ENCODE measurements at places on chromosomes 11 and 22.

- DNase-seq, result peak; percentile 38
These were observed 13.0 kb upstream of the OR6A2 start for GRCh38 chr11:6812390-6813005.

DNA sequence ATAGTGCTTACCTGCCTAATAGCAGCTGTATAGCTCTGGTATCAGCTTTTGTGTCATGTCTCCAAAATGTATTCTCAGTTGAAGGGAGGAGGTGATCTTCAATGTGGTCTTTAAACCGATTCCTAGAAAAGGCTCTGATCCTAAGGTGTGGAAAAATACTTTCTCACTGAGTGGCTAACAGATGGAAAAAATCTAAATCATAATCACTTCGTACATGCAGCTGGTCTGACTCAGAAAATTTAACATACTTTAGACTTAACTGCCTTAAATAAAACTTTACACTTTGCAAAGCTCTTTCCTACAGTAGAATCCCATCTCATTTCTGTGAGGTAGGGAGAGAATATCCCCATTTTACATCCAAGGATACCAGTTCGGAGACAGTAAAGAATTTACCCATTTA is 38.0 kb downstream of the C2CD3 start:
- DNase-seq, result no peak

GRCh38 chr11:128711136-128711535 is 17.3 kb downstream of the FLI1 start:
- DNase-seq, result no peak

DNA sequence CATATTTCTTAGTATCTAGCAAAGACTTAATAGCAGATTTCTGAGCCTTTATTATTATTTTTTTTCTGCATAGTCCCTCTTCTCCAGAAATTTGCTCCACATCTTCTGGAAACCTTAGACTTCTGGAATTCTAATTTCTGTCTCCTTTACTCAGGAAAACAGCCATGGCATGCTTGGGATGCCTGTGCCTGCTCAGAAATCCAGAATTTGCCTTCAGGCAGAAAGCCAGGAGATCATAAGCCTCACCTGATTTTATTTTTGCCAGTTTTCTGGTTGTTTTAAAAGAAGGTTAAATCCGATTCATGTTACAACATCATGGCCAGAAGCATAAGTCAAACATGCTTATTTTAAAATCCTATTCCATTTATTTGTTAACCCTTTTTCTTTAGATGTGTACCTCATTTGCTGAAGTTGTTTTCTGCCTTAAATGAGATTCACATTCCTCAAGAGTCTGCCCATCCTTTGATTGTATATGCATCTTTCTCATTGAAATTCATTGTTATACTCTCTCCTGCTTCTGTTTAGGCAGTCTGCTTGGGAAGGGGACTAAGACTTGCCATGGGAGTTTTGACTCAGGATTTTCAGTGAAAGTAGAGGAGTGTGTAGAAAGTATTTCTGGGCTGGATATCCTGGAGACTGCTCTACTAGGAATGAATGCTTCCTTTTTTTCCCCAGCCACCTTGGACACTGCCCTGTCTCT is 37.1 kb downstream of the SIK2 start:
- no peak for DNase-seq

- DNase-seq, result no peak
These were observed 16.8 kb upstream of the GLYATL1 start for GRCh38 chr11:58922479-58922878.

DNA sequence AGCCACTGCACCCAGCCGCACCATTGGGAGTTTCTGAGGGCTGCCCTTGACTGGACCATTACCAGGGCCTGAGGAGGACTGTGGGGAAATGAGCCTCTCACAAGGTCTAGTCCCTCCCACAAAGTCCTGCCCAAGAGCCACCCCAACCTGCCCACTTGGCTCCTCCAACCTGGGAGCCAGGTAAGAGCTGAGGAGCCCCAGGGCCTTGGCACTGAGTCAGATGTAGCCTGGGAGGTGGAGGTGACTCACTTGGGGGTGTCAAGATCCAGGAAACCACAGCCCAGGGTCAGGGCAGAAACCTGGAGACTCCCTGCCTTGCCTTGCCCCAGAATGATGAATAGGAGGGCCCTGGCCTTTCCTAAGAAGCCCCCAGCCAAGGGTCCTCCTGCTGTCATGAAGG is 25.8 kb upstream of the P2RY2 start:
- no peak for DNase-seq

GRCh38 chr11:6350043-6350442 is 29.7 kb upstream of the CAVIN3 start:
- DNase-seq, result no peak

- DNase-seq, result no peak
These were observed 96.3 kb upstream of the ZBED5 start for GRCh38 chr11:10954184-10954583.

DNA sequence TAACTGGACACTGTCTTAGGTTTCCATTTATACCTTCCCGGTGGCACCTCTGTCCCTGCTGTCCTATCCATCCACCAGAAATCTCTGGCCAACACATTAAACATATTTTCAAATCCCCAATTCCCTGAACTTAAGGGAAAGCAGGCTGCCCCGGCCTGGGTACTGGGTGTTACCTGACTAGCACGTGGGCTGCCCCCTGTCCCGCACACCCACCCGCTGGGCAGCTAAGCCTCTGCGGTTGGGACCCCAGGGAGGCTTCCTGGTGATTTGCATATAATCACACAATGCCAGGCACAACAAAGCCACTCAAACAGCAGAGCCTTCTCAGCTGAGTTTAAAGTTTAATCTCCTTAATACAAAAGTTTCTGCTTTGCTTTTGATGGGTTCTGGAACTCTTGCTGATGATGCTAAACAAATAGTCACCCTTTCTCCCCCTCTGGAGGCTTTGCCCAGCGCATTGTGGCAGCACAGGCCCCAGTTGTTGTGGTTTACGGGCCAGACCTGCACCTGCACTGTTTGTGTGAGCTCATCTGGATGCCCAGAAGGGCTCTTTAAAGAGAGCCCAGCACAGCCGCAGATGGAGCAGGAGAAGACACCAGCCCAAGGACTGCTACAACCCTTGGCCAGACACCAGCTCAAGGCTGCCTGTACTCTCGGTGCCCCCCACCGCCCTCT is 59.9 kb upstream of the POU2AF1 start:
- no peak for DNase-seq

GRCh38 chr11:17293311-17293710 is 16.8 kb downstream of the NUCB2 start:
- DNase-seq, result no peak

DNA sequence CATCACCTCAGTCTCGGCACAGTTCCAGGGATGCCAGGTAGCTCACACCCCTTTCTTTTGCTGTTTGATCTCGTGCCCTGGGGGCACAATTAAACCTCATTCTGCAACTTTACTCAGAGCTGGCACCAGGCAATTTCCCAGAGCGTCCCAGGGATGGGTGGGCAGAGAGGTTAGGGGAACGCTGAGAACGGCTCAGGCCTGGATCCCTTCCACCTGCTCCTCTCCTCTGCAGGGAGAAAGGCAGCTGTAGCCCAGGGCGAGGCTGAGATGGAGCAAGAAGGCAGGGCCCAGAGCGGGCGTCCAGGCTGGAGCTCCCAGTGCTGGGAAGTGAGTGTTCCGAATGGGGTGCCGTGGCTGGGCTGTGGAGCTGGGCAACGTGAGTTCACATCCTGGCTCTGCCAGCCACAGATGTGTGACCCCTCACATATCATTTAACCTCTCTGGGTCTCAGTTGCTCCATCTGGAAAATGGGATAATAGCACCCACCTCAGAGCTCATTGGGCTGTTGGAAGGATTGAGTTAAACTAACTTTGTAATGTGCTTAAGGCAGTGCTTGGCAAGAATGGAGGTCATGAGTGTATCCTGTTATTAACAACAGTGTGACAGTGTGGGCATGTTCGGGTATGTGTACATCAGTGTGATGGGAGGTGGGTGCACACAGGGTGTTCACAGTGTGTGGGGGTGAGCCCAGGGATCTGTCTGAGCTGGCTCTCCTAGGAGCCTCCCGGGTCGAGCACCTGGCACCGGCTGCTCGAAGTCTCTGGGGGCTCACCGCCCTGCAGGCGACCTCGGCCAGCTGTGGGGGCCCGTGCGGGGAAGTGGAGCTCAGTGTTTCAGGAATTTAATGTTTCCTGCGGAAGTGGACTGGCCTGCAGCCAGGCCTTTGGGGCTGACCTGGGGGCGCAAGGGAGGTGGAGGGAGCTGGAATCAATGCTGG is 15.5 kb downstream of the OTUB1 start:
- peak; percentile 87 for DNase-seq

DNA sequence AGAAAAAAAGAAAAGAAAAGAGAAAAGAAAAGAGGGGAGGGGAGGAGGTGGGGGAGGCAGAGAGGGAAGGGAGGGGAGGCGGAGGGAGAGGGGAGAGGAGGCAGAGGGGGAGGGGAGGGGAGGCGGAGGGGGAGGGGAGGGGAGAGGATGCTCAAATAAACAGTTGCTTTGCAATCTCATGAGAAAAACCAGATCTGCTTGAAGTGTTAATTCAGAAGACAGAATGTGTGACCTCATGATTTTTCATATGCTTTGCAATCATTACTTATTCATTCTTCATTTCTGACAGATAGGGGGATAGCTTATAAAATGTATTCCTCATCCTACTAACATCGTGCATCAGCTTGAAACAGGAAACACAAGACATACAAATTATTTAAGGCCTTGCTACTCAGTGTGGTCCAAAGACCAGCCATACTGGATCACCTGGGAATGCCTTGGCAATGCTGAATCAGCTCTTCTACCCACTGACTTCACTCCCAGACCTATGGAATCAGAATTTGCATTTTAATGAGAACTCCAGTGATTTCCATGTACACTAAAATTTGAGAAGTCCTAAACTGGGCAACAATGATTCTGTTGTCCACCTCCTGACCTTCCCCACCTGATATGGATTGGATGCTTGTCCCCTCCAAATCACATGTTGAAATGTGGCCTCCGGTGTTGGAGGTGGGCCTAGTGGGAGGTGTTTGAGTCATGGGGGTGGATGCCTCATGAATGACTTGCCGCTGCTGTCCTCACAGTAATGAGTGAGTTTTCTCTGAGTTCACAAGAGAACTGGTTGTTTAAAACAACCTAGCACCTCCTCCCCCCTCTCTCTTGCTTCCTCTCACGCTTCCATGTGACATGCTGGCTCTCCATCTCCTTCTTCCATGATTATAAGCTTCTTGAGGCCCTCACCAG is 69.2 kb downstream of the CCDC34 start:
- DNase-seq, result peak; percentile 58

DNA sequence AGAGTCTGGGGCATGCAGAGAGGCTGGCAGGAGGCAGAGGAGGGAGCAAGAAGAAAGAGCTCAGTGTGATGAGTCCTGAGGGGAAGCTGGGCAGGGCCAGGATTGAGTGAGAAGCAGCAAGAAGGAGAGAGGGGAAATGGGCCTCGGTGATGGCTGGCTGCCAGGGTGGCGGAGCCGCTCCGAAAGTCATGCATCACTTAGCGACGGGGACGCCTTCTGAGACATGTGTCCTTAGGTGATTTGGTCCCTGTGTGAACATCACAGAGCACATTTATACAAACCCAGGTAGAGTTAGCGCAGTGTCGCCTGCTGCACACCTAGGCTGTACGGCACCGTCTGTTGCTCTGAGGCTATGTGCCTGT is 15.1 kb downstream of the TBC1D22A start:
- peak; percentile 73 for DNase-seq

DNA sequence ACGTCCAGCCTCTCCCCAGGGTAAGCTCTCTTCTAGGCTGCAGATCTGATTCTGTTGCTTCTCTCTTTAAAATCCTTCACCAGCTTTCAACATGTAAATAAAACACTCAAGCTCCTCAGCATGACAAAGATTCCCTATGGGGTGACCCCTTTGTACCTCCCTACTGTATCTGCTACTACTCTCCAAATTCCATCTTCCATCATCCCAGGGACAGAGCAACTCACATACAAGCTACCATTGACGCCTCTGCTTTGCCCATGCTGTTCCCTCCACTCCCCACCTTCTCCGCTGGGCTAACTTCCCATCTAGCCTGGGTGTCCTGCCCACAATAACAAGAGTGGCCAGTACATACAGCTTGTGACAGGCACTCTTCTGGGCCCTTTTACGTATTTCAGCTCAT is 207.5 kb upstream of the ZBED5 start:
- DNase-seq, result no peak

- peak; percentile 53 for DNase-seq
These were observed 466.3 kb upstream of the ARHGAP42 start for GRCh38 chr11:100220801-100221200.

GRCh38 chr11:1197886-1198560 is 24.8 kb upstream of the MUC5B start:
- no peak for DNase-seq

GRCh38 chr11:11476971-11477645 is 124.1 kb upstream of the CSNK2A3 start:
- peak; percentile 88 for DNase-seq

GRCh38 chr11:91860661-91861060 is 364.0 kb upstream of the FAT3 start:
- peak; percentile 66 for DNase-seq

DNA sequence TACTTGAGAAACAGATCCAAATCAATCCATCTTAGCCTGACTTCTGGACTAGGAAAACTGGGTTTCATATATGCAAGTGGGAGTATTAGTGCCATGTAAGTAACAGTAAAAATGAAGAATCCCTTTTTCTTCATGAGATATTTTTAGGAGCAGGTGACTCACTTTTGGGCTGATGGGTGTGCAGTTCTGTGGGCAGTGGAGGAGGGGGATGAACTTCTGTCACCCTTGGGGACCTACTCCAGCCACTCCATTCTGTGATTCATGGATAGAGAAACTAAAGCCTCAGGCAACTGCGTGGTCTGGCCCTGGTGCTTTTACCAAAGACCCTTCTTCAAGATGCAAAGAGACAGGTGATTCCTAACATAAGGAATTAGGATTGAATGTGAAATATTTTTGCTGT is 208.6 kb upstream of the NARS2 start:
- no peak for DNase-seq

- no peak for DNase-seq
These were observed 34.8 kb upstream of the POU2AF1 start for GRCh38 chr11:111413849-111414248.

DNA sequence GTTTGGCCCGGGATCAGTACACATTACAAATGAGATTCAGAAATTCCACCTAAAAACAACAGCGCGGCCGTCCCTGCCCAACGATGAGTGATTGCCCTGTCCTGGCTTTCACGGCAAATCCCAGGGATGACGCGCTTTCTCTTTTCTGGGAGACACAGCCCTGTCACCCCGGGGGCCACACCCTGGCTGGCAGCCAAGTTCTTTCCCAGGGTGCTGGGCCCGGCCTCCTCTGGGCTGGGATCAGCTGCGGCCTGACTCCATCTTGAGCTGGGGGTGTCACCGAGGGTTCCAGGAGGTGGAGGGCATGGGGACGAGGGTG is 82.7 kb downstream of the FBLN1 start:
- DNase-seq, result no peak

GRCh38 chr11:130646881-130647280 is 198.4 kb downstream of the ADAMTS15 start:
- DNase-seq, result no peak

DNA sequence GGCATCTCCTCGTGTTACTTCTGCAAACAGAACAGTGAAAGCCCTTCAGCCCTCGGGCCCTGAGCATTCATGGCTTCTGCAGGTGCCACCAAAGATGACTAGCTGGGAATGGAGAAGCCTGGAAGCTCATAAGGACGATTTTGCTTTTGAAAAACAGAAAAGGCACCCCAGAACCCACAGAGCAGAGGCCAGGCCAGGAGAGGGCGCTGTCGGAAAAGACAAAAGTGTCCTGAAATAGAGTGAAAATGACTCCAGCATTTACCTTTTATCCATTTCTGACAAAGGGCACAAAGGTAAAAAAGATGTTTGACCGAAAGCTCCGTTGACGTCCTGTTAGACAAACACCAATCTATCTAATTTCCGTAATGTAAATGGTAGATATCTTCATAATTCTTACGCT is 37.6 kb downstream of the ZNF195 start:
- DNase-seq, result peak; percentile 67

- no peak for DNase-seq
These were observed 4.1 kb downstream of the FADS2 start for GRCh38 chr11:61832207-61832606.

GRCh38 chr22:26463101-26463661 is 20.4 kb downstream of the HPS4 start:
- peak; percentile 54 for DNase-seq

Data from NCI-H69 (cell line).